ENCODE measurements at places on chromosomes 7 and 10.
A peak's percentile ranks its signal among the peaks of the same experiment; 100 is the strongest.

GRCh38 chr7:99036546-99037111 lies 107.3 kb downstream of the SMURF1 start:
- DNase-seq, result peak; percentile 65

GRCh38 chr10:69142983-69143382 lies 19.0 kb downstream of the VPS26A start:
- no peak for DNase-seq

DNA sequence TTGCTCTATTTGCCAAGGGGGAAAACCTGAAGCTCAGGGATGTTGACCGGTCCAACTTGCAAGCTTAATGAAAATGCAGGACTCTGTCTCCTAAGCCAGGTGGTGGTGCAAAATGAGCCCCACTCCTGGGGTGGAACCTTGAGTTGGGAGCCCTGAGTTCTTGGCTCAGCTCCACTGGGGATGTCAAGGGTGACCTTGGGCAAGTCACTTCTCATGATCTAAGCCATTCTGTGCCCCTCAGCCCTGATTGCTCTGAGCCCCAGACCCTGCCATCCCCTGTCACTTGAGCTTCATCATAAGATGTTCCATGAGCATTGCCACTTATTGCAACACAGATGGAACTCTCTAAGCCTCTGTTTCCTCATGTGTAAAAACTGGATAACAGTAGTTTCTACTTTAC lies 33.9 kb downstream of the MYL10 start:
- DNase-seq, result no peak

DNA sequence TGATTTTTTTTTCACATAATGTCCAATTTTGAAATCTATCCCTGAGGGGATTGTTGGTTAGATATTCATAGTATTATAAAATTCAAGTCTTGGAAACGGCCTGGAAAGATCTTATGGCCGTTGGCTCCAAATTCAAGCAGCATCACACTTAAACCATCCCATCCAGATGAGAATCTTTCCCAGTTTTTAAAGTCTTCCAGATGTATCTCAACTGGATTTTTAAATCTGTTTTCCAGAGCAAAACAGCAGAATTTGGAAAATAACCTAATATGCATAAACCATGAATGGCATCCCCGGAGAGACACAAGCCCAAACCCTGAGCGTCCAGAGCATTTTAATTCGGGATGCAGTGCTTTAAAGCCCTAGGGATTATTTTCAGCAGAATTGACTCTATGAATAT lies 208.2 kb upstream of the PRKCQ start:
- no peak for DNase-seq

DNA sequence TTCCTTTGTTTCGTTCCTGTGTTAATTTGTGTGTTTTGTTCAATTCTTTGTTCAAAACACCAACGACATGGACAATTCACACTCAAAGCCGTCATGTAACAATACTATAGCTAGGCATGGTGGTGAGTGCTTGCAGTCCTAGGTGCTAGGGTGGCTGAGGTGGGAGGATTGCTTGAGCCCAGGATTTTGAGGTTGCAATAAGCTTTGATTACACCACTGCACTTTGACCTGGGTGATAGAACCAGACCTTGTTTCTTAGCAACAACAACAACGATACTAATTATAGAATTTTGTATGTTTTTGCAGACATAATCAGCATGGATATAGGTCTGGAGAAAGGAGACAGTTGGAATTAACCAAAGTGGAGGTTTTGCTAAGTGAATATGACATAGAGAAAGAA lies 936.2 kb downstream of the PCDH15 start:
- no peak for DNase-seq

GRCh38 chr7:106774768-106775551 lies 90.1 kb upstream of the PIK3CG start:
- no peak for DNase-seq

GRCh38 chr10:110512461-110513187 lies 14.9 kb downstream of the DUSP5 start:
- DNase-seq, result peak; percentile 71

GRCh38 chr10:74880041-74880440 lies 53.6 kb downstream of the KAT6B start:
- DNase-seq, result no peak

- DNase-seq, result no peak
Measured at GRCh38 chr7:38731215-38731614, 100.0 kb upstream of the AMPH start.

DNA sequence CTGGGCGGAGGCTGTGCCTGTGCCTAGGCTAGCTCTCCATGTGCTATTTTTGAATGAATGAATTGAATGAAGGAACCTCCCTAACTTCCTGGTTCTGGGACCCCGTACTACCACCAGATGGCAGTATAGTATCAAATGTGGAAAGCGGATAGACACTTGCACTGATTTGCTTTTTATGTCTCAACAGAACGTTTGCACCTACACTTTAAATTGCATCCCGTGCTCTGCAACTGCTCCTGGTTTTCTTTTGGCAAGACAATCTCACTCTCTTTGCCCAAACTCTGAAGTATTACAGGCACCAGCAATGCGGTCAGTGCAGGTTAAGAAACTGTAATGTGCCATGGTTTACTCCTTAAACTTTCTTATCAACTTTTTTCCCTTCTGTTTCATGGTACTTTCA lies 6.5 kb downstream of the FZD8 start:
- peak; percentile 55 for DNase-seq

DNA sequence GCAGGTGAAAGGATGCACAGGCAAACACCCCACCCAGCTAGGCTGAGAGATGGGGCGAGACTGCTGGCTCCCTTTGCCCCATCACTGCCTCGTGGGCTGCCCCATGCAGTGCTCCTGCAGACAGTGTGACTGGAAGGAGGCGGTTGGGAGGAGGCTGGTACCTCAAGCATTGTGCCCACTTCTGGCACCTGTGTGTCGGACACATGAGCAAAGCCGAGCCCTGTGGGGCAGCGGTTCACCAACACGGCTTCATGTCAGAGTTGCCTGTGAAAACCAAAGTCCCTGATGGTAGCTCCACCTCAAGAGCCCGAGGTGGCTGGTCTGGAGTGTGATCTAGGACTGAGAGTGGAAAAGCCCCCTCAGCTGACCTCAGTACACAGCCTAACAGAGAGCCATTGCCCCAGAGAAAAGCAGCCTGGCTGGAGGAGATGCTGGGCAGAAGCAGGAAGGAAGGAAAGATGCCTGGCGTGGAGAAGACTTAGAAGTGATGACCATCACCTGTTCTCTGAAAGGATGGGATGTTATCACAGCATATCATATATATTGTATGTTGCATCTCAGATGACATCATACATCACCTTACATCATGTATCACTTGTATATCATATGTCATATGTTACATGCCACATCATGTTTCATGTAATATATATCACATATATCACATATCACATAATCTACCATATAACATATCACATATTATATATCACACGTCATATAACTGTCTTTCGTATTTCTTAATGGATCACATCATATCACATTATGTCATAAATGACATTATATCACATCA lies 75.6 kb downstream of the ADCY1 start:
- no peak for DNase-seq

DNA sequence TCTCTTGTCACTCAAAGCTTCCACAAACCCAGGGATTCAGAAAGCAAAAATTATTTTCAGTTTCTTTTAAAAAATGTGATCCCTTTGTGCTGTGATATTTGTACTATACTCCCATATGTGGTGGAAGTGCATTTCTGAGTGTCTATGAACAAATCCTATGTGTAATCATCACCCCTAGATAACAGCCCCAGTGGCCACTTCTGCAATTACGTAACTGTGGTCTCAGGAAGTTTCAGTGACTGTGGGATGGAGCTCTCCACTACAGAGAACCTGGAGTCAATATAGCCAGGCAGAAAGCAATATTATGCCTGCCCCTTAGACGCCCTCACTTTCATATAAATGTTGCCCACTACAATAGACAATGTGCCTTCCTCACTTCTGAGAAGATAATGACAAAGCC lies 1101.7 kb upstream of the GHITM start:
- DNase-seq, result no peak

DNA sequence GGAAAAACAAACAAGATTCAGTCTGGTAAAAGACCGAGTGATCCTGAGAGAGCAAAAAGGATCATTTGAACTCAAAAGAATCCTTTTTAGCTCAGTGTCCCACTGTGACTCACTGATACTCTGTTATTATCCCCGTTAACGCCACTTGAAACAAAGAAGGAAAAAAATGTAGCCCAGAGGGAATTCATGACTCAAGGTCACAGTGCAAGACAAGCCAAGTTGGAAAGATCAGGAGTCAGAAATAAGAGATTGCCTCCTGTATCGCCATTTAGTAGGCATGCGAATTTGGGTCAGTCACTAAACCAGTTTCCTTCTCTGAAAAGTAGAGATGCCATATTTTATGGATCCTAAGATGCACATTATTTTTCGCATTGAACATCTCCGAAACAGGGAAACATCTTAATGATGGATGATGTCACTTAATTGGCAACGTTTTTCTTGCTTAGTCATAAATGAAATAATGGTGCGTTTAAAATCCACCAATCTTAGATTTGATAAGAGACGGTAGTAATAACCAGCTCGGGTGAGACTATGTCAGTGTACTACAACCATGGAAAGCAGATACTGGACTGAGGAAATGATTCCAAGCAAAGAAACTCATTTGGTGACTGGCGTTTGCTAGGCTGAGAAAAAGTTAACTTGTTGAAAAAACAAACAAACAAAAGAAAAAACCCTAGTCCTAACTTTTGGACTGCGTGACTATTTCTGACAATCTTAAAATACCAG lies 502.0 kb upstream of the CELF2 start:
- no peak for DNase-seq

DNA sequence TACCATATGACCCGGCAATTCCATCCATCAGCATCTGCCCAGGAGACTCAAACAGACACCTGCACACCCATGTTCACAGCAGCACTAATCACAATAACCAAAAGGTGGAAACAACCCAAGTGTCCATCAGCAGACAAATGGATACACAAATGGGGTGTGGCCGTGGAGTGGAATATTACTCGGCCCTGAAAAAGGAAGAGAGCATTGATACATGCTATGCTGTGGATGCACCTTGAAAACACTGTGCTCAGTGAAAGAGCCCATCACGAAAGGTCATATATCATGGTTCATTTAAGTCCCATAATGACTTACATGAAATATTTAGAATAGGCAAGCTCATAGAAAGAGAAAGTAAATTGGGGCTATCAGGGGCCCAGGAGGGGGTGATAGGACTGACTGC lies 57.5 kb upstream of the DNAAF5 start:
- no peak for DNase-seq

DNA sequence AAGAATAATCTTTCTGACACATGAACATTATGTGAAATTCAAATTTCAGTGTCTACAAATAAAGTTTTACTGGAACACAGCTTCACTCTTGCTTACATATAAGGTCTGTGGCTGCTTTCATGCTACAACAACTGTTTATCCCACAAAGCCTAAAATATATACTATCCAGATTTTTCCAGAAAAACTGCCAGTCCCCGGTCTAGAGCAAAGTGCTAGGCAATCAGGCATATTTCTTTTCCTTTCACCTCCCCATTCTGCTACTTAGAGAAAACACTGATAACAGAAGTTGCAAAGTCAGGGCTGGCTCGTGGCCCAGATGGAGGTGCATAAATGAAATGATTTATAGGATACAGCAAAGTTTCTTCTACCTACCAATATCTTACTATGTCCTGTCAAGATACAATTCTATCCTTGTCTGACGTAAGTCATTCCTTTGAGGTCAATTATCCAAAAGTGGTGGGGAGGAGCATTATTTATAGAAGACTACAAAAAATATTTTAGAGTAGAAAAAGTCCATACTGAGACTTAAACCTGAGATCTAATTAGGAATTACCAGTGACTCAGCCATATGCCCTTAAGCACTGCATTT lies 384.1 kb downstream of the NXPH1 start:
- DNase-seq, result no peak

- peak; percentile 3 for DNase-seq
Measured at GRCh38 chr10:75894761-75895160, 463.3 kb downstream of the LRMDA start.

DNA sequence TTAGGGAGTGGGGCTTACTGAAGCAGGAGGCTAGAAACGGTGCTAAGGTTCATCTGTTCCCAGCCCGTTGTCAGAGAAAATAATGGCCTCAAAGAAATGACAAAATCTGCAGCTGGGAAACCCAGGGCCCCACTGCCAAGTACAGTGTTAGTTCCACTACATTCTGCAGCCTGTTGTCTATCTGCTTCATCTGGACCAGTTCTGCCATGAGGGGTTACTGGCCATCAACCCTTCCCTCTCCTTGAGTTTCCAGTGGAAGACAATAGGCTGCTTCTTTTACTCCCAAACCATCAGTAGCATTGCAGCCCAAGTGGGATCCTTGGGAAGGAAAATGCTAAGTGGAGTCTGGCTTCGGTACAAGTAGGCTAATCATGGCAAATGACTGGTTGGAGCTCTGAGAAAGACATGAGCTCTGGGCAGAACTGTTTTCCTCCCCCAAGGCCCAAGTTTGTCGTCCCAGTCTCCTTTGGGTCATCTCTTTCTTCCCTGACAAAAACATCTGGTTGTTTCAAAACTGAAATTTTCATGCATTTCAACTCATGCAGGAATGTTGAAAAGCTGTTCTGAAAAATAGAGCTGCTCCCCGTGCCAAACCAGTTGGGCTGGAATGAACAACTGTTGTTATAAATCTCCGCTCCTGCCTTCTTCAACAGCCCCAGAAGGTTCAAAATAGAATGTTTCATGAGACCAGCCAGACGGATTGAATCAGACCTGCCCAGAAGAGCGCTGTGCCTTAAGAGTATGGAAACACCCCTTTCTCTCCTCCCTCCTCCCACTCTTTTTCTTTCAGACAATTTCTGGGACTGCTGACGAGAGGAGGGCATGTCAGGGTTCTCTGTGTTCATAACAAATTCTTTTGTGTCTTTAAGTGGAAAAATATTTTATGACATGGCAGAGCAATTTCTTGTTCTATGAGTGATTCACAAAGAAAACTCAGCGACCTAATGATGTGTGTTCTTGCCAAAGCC lies 116.6 kb downstream of the RAB18 start:
- DNase-seq, result peak; percentile 4

DNA sequence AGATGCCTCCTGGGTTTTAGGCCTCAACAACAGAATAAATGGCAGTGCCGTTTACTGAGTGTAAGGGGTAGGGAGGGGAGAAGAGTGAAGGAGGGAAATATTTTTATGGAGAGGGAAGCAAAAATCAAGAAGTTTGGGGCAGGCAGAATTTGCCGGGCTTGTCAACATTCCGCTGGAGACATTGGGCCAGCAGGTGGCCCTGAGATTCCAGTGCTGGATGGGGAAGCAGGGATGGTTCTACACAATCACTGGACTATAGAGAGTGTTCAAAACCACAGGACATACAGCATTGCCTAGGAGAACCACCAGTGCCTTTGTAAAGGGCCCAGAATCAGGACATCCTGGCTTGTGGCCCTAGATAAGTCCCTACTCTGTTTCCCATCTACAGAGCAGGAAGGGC lies 598.6 kb upstream of the MGMT start:
- no peak for DNase-seq

GRCh38 chr7:101094791-101095375 lies 9.6 kb downstream of the TRIM56 start:
- DNase-seq, result no peak

Measured in astrocyte of the cerebellum (primary cell).